ENCODE measurements at places on chromosomes 6 and 20.

- DNase-seq, result no peak
These were observed 22.5 kb upstream of the QKI start for GRCh38 chr6:163391985-163392384.

GRCh38 chr6:9168669-9169068 is 733.3 kb upstream of the SLC35B3 start:
- no peak for DNase-seq

DNA sequence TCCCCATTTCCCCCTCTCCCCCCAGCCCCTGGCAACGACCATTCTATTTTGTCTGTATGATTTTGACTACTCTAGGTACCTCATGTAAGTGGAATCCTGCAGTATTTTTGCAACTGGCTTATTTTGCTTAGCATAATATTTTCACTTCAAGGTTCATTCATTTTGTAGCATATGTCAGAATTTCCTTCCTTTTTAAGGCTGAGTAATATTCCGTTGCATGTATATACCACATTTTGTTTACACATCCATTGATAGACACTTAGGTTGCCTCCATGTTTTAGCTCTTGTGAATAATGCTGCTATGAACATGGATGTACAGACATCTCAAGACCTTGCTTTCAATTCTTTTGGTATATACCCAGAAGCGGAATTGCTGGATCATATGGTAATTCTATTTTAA is 1.4 kb upstream of the UQCC2 start:
- no peak for DNase-seq

GRCh38 chr6:147643341-147644200 is 135.1 kb downstream of the SAMD5 start:
- no peak for DNase-seq

- no peak for DNase-seq
These were observed 351.7 kb downstream of the CDC5L start for GRCh38 chr6:44739181-44739580.

DNA sequence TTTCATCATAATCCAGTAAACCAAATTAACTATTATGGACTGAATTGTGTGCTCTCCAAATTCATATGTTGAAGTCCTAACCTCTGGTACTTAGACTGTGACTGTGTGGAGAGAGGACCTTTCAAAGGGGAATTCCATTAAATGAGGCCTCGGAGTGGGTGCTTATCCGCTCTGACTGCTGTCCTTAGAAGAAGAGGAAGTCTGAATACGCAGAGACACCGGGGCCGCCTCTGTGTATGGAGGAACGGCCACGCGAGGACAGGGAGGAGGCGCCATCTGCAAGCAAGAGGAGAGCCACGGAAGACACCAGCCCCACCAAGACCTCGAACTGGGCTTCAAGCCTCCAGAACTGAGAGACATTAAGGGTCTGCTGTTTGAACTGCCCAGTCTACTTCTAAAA is 35.6 kb upstream of the RPS6KA2 start:
- no peak for DNase-seq

- no peak for DNase-seq
These were observed 535 bp downstream of the NKAIN2 start for GRCh38 chr6:123804014-123804786.

DNA sequence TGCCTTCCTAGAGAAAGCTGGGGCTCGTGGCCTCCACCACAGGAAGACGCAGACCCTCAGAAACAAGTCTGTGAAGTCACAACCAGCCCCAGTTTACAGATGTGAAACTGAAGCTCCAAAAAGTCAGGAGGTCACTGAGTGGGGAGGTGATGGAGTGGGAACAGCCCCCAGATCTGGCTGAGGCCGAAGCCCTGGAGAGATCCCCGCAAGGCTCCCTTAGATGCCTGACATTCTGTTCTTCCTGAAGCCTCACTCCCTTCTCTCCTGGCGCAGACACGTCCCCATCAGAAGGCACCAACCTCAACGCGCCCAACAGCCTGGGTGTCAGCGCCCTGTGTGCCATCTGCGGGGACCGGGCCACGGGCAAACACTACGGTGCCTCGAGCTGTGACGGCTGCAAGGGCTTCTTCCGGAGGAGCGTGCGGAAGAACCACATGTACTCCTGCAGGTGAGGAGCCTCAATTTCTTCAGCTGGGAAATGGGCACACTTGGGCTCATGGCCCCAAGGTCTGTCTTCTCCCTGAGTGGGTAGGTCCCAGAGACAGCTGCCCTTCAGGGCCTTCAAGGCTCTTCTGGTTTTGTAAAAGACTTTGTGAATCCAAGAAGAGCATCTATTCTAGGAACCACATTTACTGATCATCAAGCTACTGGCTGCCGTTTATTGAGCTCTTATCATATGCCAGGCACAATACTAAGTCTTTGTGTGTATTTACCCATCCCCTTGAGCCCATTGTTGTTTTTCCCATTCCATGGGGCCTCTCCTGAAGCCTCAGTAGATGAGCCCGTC is 50.5 kb downstream of the HNF4A start:
- no peak for DNase-seq

GRCh38 chr6:9507136-9507895 is 907.6 kb downstream of the TFAP2A start:
- no peak for DNase-seq

- no peak for DNase-seq
These were observed 223.2 kb downstream of the PRL start for GRCh38 chr6:22073516-22074198.

DNA sequence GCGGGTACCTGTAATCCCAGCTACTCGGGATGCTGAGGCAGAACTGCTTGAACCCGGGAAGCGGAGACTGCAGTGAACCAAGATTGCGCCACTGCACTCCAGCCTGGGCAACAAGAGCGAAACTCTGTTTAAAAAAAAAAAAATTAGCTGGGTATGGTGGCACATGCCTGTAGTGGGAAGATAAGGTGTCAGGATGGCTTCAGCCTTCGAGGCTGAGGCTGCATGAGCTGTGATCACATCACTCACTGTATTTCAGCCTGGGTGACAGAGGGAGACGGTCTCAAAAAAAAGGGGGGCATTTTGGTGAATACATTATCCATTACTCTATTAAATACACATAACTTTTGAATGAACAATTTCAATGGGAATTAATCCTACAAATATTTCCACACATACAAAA is 32.4 kb downstream of the SNX3 start:
- no peak for DNase-seq

DNA sequence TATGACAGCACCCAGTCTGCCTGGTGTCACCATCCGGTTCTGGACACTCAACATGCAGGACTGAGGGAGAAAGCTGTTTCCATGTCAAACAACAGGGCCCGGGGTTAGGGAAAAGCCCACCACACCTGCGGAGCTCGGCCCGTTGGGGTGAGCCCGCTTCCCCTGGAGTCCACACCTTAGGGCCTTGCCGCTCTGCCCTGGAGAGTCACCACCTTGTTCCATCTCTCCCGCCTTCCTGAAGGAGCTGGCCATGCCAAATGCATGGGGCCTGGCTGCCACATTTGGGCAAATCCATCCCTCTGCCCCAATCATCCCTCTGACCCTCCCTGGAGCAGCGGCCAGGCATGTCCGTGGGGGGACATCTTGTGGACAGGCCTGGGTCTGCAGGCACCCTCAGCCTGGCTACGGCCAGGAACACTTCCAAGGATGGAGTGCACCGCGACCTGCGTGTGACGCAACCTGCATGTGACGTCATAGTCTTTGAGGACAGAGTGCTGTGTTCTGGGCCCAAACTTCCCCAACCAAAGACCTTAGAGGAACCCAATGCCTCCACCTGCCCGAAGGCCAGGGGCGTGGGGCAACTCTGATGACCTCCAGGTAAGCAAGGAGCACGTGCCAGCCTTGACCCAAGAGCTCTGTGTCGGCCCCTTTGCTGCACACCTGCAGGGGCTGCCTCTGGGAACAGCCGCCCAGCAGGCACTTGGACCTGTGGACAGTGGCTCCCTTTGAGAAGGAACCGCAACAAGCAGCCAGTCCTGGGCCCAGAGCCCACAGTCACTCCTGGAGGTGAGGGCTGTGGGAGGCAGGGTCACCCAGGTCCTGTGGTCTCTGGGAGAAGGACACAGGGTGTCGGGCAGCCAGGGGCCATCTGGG is 1.7 kb downstream of the CABLES2 start:
- DNase-seq, result no peak

DNA sequence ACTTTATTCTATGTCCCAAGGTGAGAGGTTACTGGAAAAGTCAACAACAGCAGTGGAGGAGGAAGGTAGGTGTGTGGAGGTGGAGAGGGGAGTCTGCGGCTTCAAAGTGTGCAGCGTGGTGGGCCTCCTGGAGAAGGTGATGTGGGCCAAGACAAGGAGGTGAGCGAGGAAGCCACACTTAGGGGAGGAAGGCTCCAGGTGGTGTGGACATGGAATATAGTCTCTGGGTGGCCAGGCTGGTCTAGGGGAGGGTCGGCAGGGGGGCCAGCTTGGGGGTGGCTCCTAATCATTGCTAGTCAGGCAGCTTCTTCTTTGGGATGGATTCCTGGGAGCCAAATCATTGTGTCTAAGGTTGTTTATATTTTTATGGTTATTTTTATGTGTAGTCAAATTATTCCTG is 111.5 kb upstream of the CDH4 start:
- no peak for DNase-seq

DNA sequence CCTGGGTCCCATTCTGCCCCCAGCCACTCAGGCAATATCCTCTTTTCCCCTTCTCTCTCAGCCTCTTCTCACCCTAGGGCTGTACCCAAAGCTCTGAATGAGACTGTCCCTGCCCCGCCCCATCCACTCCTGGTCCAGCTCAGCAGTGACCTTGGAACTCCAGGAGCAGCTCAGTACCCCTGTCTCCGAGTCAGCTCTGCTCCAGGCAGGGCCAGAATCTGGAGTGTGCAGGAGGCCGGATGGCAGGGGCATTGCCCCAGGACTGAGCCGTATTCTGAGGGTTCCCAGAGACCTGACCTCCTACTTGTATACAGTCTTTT is 2.0 kb upstream of the RAET1G start:
- no peak for DNase-seq

DNA sequence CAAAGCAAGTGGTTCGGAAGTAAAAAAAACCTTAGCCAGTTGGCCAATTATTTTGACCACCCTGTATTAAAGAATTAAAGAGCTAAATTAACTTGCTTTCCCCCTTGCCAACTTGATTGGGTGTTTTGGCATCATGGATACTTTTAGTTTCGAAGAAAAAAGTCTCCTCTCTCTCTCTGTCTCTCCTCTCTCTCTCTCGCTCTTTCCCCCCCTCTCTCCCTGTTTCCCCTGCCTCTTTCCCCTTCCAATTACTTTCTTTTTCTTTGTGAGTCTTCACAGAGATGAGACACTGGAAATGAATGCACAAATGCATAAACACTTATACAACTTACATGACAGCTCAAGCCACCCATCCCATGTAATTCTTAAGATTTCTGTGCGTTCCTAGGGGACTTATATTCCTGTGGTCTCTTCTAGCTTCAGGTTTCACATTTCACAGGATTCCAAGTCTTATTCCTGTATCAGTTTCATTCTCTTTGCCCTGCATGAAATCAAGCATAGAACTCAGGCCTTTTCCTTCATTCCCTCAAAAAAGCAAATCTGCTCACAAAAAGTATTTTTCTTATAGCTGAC is 32.9 kb upstream of the EYA4 start:
- no peak for DNase-seq

DNA sequence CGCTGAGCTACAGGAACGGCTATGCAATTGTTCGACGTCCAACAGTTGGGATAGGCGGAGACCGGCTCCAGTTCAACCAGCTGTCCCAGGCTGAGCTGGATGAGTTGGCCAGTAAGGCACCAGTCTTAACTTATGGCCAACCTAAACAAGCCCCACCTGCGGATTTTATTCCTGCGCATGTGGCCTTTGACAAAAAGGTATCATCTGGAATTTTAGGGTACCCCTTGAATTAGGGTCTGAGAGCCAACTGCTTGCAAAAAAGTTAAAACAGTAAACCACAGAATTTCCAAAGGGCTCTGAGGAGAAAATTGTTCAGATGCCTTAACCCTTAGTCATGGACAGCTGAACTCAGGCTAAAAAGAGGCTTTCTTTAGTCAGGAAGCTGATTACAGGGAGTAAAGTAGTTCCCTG is 3.8 kb downstream of the EFHC1 start:
- no peak for DNase-seq

- DNase-seq, result no peak
These were observed 79.5 kb upstream of the PREP start for GRCh38 chr6:105482227-105482844.

DNA sequence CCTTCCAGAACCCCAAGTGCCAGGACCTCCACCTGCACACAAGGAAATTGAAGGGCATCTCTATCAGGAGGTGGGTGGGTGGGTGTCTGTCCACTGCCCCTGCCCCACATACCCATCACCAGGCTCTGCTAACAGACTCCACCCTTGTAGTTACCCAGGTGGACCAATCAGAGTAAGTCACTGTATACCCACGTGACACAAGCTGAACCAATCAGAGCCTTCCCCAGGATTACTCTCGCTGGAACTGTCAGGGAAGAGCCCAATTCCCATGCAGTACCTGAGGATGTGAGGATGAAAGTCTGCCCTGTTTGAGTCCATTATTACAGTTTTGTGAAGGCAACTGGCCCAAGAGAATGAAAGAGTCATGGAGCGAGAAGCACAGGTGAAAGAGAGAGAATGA is 4.2 kb downstream of the OCSTAMP start:
- no peak for DNase-seq

DNA sequence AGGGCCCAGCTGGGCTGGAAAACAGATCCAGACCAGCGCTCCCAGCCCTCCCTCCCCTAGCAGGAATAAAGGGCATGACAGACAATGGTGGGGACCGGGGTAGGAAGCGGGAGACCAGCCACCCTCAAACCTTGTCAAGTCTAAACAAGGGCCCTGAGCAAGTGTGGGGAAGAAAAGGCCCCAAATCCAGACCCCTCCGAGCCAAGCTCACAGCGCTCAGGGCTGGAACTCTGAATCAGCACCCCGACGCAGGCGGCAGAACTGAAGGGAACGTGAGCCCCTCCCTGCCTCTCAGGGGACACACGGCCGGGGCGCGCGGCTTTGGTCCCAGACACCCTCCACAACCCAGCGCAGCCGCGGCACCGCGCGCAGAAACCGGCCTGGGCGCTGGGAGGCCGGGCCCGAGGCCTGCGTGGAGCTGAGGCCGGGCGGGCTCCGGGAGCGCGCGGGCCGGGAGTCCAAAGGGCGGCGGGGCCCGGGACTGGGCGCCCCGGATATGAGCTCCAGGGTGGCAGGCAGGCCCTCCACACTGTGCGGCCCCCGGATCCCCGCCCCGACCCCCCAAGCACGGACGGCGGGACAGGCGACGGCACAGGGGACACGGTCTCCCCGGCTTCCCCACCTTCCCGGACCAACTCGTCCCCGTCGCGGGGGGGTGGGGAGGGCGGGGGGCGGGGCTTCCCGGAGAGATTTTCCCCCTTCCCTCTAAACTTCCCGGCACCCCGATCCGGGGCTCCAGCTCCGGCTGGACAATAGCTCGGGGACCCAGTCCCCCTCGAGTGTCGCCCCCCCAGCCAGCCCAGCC is 641 bp downstream of the TEAD3 start:
- no peak for DNase-seq

DNA sequence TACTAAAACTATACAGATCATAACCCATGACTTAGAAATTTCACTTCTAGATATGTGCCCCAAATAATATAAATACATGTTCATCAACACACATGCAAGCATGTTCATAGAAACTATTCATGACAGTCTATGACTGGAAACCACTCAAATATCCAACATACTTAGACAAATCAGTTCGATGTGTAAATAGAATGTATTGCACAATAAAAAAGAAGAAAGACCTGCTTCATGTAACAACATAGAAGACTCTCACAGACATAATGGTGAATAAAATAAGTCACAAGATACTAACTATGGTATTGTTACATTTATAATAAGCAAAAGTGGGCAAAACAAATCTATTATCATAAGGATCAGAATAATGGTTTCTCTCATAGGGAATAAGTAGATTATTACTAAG is 163.5 kb upstream of the THBS2 start:
- DNase-seq, result no peak

- DNase-seq, result no peak
These were observed 53.3 kb upstream of the EPB41L1 start for GRCh38 chr20:36101192-36101591.
